Left kidney (tissue), 8 donors: ENCODE measurements at places on chromosomes 7 and 10. TPM values are rescaled to one million over a fixed set of nuclear protein-coding genes. Genes with fewer than 3 reads are reported as not detected.

DNA sequence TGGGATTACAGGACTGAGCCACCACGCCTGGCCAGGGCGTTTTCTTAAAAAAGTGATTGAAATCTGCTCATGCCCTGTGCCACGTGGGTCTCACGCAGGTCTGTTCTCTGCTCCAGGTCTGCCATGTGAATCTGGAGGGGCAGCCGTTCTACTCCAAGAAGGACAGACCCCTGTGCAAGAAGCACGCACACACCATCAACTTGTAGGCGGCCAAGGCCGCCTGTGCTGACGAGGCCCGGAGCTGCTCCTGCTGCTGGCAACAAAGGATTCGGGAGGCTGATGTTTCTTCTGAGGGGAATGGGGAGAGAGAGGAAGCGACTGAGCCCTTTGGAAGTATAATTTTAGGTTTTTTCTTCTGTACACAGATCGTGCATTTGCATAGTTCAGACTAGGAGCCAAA is 23.6 kb upstream of the BMPR1A start:
- DNase-seq, result no peak

Gene VPS37D
- 9.4 TPM for polyA plus RNA-seq

DNA sequence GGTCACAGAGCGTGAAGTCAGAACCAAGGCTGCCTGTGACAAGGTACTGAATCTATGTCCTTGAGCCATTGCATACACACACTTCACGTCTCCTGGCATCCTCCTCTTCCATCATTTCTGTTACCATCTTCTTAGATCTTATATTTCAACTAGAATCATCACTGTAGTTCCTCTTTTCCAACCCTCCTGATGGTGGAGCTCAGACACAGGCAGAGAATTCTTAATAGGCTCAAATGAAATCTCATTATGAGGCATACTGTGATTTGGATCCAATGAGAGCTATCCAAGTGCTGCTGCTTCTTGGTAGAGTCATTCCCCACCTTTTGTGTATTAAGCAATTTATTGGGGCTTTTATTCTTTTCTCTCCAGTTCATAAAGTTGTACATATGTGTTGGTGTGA is 113.2 kb downstream of the CALCR start:
- no peak for DNase-seq

GRCh38 chr7:19526639-19527038 is 182.2 kb downstream of the POLR1F start:
- DNase-seq, result no peak

GRCh38 chr7:49037346-49038210 is 113.2 kb downstream of the CDC14C start:
- no peak for DNase-seq
